MV-4-11 (cell line): ENCODE measurements at places on chromosomes 6 and 20.

DNA sequence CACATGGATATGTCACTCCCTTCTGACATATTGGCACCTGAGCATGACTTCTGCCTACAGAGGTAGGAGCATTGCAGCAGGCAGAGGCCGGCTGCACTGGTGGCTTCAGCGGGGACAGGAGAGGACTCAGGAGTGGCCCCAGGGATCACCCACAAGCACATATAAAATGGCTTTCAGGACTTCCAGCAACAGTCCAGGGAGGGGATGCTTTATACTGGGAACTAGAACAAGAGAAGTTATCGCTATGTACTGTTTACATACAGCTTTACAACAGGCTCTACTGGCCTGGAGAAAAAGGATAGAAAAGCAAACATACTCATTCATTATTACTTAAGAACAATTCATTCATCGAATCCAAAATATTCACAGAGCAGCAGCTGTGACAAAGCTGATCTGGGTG is 337.8 kb downstream of the THBS2 start:
- DNase-seq, result no peak

DNA sequence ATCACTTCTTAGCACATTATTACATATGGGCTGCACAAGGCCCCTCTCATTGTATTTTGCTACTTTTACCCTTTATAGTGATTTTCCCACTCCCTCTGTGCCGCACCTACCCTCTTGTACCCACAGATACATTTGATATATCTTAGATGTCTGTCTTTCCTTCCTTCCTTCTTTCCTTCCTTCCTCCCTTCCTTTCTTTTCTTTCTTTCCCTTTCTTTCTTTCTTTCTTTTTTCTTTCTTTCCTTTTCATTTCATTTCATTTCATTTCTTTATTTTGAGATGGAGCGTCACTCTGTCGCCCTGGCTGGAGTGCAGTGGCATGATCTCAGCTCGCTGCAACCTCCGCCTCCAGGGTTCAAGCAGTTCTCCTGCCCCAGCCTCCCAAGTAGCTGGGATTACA is 12.2 kb downstream of the POLH start:
- DNase-seq, result no peak

DNA sequence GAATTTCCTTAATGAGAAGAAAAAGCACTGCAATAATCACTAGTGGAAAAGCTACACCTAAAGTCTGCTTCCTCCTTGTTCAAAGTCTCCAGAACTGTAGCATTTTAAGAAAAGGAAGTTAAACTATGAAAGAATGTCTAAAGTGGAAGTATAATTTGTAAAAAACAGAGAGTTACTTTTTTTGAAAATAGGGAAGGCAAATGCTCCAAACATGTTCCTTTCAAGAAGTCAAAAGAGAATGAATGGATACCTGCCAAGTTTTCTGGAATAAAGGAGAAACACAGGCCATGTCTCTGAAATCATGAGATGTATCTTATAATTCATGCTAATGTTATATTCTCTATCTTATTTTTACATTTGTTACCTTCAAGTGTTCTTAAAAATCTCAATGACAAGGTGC is 60.7 kb upstream of the ADGRG6 start:
- peak; percentile 1 for DNase-seq

DNA sequence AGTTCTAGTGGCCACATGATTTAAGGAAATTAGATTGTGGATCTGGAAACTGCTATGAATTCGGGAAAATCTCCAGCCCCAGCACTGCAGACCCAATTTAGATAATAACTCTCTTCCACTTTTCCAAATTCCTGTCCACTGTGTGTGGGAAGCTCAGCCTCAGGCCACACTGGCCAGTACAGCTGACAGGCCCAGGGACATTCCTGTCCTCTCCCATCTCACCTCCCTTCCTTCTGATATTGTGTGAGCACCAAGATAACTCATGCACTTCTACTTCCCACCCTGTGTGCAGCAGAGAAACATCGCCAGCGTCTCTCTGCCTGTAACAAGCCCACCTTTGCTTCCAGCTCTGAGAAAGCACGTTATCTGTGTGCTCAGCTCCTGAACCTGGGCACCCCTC is 145.1 kb upstream of the RREB1 start:
- DNase-seq, result no peak

DNA sequence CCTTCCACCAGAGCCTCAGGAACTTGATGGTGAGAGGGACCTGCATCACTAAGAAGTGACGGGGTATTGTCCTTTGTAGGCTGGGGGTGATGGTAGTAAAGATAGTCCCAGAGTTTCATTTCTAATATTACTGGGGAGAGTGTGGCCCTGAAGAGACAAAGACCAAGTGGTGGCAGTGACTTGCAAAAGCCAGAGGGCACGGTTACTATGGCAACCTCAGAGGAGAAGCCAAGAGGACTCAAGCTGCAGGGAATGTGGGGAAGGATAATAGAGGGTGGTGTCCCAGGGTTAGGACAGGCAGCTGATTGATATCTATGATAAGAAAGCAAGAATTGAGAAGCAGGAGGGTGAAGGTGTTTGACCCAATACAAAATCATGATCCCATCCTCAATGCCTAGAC is 42.5 kb downstream of the HLA-G start:
- DNase-seq, result no peak

DNA sequence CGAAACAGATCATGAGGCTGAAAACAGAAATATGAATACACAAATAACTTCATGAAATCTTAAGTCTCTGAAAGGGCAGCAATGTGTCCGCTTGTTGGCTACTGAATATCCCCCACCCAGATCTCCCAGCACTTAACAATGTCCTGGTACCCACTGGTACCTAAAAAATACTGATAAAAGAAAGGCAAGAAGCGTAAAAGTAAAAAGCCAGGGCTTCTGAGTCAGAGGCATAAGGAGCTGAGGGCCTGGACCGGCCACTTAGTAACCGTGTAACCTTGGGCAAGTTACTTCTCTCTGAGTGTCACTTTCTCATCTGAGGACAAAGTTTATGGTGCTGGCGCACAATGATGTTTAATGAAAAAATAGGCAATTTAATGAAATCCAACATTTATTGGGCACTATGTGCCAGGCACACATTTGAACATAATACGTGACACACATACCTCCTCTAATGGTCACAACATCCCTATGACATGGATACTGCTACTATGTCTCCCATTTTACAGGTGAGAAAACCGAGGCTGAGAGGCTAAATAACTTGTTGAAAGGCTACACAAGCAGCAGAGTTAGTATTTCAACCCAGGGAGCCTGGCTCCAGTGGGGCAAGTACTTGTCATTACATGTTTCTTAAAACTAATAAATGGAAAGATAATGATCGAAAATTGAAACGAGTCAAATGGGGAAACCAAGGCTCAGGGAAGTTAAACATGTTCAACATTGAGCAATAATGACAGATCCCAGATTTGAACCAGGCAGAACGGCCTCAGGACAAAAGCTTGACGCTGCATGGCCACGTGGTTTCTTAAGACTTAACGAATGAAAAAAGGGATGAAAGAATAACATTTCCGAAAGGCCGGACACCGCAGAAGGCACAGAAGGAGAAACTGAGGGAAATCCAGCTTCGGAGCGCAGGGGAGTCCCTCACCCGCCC is 828 bp downstream of the TP53RK start:
- peak; percentile 36 for DNase-seq

- no peak for DNase-seq
Observed at GRCh38 chr20:19368351-19368750, 155.9 kb downstream of the SLC24A3 start.

GRCh38 chr20:36861875-36862801 is 13.8 kb upstream of the TLDC2 start:
- DNase-seq, result peak; percentile 63

GRCh38 chr6:3366596-3367413 is 90.0 kb downstream of the SLC22A23 start:
- no peak for DNase-seq

- DNase-seq, result no peak
Observed at GRCh38 chr6:142893088-142893487, 51.9 kb downstream of the HIVEP2 start.

DNA sequence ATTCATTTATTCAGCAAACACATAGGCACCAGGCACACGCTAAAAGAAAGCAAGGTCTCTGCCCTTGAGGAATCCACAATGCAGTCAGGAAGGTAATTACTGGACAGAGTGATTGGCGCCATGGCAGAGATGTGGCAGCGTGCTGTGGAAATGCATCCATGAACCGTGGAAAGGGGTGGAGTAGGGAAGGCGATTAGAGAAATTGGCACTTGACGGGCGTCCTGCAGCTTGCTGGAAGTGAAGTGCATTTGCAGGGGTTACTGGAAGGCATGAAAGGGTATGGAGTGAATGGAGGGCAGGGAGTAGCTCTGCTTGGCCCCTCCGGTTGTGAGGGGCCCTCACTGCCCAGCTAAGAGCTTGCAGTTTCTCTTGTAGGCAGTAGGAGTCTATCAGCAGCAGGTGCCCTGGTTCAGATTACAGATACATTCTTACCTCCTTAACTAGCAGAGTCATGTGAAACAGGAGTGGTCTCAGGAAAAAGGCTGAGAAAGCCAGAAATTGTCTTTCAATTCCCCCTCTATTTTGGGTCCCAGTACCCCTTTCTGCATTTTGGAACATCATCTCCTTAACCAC is 122.5 kb upstream of the TIAM2 start:
- no peak for DNase-seq
